ENCODE measurements at places on chromosomes 4 and X.
A peak's percentile ranks its signal among the peaks of the same experiment; 100 is the strongest.

GRCh38 chr4:163087805-163088204, 78.9 kb downstream of the NAF1 start:
- no peak for DNase-seq

- peak; percentile 25 for DNase-seq
These were observed 43.6 kb downstream of the TSC22D3 start for GRCh38 chrX:107731831-107732502.

GRCh38 chr4:26490111-26490959, at the start of gene CCKAR:
Gene CCKAR (minus strand): TSS chr4:26490484. CDS start chr4:26490267, 217 bp downstream.
- DNase-seq = no peak

DNA sequence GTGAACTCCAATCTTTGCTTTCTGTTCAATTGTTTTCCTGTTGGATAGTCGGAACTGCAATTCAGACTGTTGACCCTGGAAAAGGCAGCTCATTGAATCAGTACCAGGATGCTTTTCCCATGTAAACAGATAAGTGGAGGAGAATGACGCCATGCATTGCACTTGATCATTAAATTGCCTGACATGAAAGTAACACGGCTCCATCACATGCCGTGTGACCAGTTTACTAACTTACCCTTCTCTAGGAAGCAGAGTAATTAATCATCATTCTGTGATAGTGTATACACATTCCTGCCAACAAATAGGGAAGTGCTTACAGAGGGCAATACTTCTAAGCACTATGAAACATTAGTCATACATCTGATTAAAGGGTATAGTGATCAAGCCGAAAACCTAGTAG, 101.4 kb downstream of the PPARGC1A start:
- DNase-seq = no peak

DNA sequence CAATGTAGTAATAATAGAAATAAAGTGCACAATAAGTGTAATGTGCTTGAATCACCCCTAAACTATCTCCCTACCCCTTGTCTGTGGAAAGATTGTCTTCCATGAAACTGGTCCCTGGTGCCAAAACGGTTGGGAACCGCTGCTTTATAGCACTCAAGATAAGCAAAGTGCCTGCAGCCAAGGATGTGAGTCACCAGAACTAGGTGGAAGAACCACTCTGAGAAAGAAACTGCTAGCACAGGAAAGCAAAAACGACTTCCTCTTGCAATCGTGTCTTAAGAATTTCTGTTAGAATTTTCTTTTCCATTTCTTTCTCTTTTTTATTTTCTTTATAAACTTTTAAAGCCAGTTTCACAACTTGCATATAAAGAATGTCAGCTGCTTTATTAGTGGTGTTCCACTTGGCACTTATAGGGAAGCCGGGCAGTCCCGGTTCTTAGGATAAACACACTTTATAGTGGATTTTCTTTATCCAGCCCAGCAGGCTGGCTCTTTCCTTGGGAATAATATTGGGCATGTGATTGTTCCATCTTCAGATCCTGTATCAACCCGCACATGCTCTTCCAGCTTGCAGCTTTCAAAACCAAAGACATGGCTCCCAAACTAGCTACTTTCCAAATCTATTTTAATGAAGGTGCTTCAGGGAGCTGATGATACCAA, 32.3 kb upstream of the CXCL8 start:
- DNase-seq = peak; percentile 80

DNA sequence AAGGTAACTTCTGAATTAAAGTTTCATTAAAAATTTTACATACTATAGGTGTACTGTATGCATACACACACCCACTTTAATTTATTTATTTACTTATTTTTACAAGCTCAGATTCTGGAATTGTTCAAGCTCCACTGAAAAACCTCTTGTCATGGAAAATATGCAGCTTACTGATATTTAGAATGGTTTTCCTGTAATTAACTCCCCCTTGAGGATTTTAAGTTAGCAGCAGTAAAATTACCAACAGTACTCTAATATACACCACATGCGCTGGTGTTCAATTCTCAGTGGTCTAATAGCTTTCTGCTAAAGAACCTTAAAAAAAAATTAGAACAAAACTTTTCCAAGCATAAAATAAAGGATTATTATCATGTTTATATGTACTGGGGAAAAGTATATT, 12.0 kb downstream of the MAB21L2 start:
- peak; percentile 24 for DNase-seq

GRCh38 chr4:27360790-27361267, 500.2 kb downstream of the STIM2 start:
- no peak for DNase-seq

GRCh38 chr4:37599092-37599790, 86.9 kb downstream of the RELL1 start:
- DNase-seq = no peak

DNA sequence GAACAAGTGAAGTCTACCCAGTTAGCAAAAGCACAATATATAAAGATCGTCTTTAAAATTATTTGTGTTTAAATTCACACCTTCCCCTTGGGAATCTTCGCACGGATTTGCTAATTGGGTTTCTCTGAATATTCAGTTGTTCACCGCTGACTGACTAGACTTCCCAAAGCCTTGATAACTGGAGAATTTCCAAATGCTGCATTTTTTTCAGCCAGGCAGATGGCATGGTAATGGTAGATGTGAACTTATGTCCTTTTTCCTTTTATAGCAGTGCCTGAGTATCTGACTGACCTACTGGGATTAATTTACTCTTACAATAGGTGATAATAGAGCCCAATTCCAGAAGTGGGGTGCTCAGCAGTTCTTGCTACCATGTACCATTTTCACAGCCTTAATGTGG, 548.1 kb downstream of the PACRGL start:
- DNase-seq = no peak

DNA sequence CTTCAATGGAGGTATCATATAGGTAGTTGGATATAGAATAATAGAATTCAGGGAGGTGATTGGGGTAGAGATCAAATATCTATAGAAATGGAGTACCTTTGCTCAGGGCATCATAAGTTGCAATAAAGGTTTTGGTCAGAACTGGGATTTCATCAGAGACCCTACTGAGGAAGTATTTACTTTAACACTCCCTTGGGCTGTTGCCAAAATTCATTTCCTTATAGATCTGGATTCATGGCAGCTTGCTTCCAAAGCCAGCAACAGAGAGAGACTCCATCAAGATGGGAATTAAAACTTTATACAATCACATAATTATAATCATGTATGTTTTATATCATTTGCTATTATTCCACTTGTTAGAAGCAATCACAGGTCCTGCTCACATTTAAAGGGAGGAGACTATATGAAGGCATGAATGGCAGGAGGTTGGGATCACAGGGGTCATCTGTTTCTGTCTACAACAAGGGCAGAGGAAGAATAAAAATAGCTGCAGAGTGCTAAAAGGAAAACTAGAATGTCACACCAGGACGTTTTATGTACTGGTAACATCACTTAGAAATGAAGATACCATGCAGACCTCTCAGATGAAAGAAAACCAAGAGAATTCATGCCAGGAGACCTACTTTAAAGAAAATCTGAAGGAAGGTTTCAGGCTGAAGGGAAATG, 902.1 kb upstream of the LCORL start:
- no peak for DNase-seq

- no peak for DNase-seq
These were observed 250.6 kb upstream of the NDST3 start for GRCh38 chr4:117783716-117784115.

- DNase-seq = no peak
These were observed 24.8 kb downstream of the LRBA start for GRCh38 chr4:150990250-150990649.

- DNase-seq = no peak
These were observed 122.4 kb downstream of the C4orf33 start for GRCh38 chr4:129218360-129218759.

GRCh38 chr4:19831644-19832285, 419.9 kb upstream of the SLIT2 start:
- no peak for DNase-seq

- no peak for DNase-seq
These were observed 31.0 kb upstream of the SLC34A2 start for GRCh38 chr4:25624616-25625015.

DNA sequence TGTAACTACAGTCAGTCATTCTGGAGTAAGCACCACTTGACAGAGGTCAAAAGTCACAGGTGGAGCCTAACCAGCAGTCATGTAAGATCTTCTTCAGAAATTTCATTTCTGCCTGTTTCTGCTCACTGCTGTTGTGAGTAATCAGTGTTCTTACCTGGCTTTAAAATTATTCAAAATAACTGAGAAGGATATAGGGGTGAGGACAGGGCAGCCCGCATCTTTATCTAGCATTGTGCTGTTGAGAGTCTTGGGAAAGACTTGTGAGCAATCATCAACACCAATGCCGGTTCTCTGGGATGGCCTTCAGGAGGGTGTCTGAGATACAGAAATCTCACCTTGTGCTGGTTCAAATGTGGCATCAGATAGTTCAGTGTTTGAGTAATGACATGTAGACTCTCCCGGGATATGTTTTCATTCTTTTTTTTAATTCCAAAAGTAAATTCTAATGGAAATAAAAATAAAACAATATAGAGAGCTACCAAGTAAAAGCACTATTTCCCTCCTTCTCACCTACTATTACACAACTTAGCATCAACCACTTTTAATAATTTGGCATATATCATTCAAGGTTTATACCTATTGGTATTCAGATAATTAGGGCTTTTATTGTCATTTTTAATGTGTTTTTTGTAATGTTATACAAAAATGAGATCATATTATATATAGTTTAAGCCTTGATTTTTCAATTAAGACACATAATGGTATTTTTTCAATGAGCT, 37.1 kb downstream of the AREG start:
- DNase-seq = no peak

DNA sequence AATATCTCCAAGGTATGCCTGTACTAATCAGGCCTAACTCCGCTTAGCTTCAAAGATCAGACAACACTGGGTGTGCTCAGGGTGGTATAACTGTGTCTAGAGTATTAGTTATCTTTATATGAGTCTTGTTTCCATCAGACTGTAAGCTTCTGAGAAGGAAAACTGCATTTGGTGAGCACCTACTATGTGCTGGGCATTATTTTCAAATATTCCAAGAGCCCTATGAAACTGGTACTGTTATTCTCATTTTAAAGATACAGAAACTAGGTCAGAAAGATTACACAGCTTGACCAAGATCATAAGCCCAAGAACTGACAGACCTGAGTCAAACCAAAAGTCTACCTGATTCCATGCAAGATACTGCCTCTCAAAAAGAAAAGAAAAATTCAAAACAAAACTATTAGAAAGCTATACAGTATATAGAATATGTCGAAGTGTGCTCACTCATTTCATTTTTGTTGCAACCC, 44.4 kb downstream of the LRBA start:
- no peak for DNase-seq

DNA sequence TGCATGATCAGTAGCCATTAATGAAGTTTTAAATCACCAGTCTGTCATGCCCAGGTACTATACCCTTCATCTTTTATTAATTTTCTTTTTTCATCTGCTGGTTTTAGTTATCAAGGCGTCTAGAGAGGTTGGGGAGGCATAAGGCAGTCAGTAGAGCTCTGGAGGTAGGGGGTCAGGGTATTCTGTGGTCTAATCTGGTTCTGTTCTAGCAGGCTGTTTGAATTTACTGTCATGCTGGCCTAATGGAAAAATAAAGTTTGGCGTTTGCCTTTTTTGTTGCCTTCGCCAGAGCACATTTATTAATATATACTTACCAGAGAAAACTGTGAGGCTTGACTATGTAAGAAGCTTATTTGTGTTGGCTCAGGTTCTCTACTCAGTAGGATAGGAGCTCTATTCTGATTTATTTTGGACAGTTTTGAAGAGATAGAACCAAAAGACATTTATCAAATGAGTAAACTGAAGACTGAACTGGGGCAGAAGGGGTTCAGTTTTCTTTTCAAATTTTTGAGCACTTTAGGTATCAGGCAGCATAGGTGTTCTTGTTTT, 46.9 kb downstream of the TMEM131L start:
- DNase-seq = no peak

DNA sequence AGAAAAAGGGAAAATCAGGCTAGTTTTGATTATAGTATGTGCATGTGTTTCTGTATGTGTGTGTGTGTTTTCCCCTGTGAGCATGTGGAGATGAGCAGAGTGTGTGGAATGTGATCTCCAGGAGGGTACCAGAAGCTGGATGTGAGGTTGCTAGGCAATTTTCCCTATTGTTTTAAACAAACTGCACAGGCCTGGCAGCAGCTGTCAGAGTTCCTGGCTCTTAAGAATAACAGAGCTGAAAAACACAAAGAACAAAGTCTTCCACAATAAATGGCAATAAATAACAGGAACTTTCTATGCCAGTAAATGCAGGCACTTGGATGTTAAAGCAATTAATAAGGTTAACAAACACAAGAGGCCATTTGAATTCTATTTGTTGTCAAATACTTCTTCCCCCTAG, 344.6 kb upstream of the CTSO start:
- DNase-seq = no peak

DNA sequence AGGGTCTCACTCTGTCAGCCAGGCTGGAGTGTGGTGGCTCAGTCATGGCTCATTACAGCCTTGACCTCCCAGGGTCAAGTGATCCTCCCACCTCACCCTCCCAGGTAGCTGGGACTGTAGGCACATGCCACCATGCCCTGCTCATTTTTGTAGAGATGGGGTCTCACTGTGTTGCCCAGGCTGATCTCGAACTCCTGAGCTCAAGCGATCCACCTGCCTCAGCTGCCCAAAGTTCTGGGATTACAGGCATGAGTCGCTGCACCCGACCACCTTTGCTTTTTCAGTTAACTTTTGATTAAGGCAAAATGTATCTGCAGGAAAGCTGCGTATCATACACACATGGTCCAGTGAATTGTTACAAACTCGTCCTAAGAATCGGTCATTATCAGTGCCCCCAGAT, 16.5 kb upstream of the CLCN4 start:
- no peak for DNase-seq

DNA sequence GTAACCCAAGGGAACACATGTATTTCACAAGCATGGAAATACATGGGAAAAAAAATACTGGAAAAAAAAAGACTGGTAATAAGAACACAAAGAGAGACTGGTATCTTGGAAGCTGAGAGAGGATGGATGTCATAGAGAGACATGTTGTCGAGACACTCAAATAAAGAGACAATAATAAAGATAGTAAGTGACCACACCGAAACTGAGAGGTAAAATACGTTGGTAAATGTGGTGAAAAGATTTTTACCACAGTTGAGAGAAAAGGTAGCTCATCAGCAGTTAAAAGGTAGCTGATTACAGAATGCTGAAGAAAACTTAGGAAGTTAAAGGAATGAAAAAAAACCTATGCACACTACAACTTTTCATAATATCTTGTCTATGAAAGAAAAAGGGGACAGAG, 81.1 kb downstream of the ARAP2 start:
- no peak for DNase-seq

- no peak for DNase-seq
These were observed 56.7 kb upstream of the ENPP6 start for GRCh38 chr4:184274286-184274951.

GRCh38 chr4:39054497-39054896, 7.5 kb upstream of the KLHL5 start:
- DNase-seq = no peak

- DNase-seq = peak; percentile 77
These were observed 127.2 kb downstream of the ARHGEF9 start for GRCh38 chrX:63657821-63658220.

GRCh38 chr4:144721994-144722393, 76.0 kb downstream of the HHIP start:
- DNase-seq = no peak

- DNase-seq = no peak
These were observed 63.4 kb downstream of the CHRDL1 start for GRCh38 chrX:110732266-110732665.
